ENCODE measurements at places on chromosomes 5 and 9.

GRCh38 chr5:148060881-148061280 lies 2.9 kb upstream of the SPINK5 start:
- no peak for DNase-seq

- DNase-seq: no peak
Measured at GRCh38 chr5:54632131-54632701, 114.7 kb downstream of the SNX18 start.

- no peak for DNase-seq
Measured at GRCh38 chr9:34574571-34574970, 15.0 kb downstream of the CNTFR start.

DNA sequence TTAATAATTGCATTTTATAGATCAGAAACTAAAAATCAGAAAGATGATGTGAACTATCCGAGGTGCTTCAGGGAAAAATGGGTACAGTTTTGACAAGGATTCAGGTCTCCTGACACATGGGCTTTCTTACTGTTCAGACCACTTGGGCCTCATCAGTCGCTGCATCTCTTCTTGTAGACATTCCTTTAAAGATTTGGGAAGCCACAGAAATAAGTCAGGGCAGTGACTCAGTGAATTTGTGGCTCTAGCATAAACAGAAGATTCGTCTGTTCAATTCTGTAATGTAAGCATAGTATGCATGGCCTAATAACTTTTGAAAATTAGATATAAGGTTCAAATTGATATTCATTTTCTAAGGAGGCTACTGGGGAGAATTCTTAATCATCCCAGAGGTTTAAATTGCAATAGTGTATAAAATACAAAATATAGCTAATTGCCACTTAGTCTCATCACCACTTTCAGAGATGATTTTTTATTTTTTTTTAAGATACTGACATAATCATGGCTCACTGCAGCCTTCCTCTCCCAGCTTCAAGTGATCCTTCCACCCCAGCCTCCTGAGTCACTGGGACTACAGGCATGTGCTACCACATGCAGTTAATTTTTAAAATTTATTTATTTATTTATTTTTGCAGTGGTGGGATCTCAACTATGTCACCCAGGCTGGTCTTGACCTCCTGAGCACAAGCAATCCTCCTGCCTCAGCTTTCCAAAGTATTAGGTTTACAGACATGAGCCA lies 48.9 kb downstream of the RASEF start:
- no peak for DNase-seq

DNA sequence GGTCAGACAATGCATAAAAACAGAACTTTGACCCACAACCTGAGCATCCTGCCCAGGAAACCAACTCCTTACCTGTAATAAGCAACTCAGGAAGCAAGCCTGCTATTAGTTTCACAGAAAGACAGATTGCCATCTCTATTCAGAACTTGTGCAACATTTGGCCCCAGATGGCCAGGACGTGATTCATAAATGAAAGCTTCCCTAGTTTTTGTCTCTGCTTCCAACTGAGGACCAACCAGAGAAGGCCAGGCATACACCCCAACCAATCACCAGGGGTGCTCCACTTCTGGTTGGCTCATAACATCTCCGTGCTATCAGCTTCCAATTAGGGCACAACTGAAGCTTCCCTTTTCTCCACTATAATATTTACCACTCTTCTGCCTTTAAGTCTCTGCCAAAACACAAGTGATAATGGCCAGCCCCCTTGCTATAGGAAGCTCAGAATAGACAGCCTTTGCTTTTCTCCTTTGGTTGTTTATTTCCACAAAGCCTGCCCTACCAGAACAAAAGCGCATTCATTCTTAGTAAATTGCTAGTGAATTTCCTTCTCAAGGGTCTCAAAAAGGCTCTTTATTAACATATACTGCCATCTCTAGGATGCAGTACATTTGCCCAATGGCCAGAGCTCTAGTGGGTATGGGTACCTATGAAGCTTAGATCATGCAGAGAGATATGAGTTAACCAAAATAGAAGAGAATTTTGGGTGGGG lies 289.7 kb upstream of the DAP start:
- DNase-seq: no peak

GRCh38 chr9:18256568-18256967 lies 217.4 kb upstream of the ADAMTSL1 start:
- DNase-seq: no peak

GRCh38 chr5:99068944-99069650 lies 140.3 kb upstream of the CHD1 start:
- no peak for DNase-seq

GRCh38 chr5:90747175-90747574 lies 188.6 kb downstream of the ADGRV1 start:
- DNase-seq: no peak

- DNase-seq: no peak
Measured at GRCh38 chr5:98432378-98432777, 341.1 kb upstream of the RGMB start.

DNA sequence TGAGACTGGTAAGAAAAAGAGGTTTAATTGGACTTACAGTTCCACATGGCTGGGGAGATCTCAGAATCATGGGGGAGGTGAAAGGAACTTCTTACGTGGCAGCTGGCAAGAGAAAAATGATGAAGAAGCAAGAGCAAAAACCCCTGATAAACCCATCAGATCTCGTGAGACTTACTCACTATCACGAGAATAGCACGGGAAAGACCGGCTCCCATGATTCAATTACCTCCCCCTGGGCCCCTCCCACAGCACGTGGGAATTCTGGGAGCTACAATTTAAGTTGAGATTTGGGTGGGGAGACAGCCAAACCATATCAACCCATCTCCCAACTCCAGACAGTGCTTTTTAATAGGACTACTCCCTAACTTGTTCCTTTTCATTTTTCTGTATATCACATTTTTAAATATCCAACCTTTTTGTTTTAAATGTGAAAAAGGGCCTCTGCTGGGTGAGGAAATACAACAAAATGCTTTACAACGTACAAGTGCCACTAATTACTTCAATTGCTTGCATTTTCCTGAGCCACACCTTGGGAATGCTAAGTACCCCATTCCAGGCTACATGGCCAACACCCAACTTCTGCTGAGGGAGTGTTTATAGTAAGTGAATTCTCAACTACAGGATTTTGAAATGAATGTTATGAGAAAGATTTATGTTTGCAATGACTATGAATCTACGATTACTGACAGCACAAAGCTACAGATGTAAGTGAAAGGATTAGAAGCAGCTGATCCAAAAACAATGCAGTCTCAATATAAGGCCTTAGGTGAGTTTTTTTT lies 294.1 kb upstream of the CD180 start:
- no peak for DNase-seq

- DNase-seq: no peak
Measured at GRCh38 chr9:70594386-70594944, 180.0 kb upstream of the KLF9 start.

- no peak for DNase-seq
Measured at GRCh38 chr5:136516637-136517036, 151.3 kb upstream of the TRPC7 start.

- peak; percentile 70 for DNase-seq
Measured at GRCh38 chr5:135565725-135566421, 12.9 kb downstream of the CXCL14 start.
